ENCODE measurements at places on chromosomes 1 and 21.
A peak's percentile ranks its signal among the peaks of the same experiment; 100 is the strongest.

DNA sequence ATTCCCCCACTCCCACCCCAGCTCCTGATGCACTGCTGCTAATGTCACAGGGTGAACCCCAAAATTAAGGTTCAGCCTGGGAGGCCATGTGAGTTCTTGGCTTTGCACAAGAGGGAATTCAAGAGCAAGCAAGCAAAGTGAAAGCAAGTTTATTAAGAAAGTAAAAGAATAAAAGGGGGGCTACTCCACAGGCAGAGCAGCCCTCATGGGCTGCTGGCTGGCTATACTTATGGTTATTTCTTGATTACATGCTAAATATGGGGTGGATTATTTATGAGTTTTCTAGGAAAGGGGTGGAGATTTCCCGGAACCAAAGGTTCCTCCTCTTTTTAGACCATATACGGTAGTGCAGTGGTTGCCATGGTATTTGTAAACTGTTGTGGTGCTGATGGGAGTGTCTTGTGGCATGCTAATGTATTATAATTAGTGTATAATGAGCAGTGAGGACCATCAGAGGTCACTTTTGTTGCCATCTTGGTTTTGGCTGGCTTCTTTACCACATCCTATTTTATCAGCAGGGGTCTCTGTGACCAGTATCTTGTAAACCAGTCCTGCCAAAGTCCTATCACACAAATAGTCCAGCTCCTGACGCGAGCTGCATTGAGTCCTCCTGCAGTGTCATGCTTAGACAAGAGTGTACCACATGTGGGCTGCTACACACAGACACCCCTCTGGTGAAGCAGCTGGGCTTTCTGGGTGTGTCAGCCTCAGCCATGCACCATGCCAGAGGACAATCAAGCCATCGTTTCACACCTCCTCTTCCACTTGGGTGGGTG is 46.4 kb upstream of the CSF1 start:
- no peak for DNase-seq

- DNase-seq = no peak
Measured at GRCh38 chr1:204357551-204358490, 1.9 kb downstream of the PLEKHA6 start.

DNA sequence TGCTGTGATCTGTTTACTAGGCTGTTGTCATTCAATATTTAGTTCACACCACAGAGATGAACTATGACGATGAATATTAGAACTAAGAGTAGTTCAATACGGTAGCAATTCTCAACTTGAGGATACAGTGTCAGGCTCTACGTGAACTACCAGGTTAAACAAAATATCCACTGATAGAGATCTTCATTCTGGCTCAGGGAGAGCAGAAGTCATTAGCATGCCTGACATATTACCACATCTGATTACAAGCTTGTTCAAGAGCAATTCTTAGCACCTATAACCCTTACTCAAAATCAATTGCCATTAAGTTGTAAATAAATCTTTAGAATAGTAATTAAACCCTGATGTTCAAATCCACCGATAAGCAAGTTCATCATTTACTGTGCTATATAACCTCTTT is 207.2 kb downstream of the CHRM3 start:
- DNase-seq = no peak

GRCh38 chr21:25979845-25980616 is 190.5 kb downstream of the APP start:
- DNase-seq = no peak

GRCh38 chr21:31609081-31609480 is 50.4 kb upstream of the SOD1 start:
- no peak for DNase-seq

- DNase-seq = no peak
Measured at GRCh38 chr1:205726619-205727125, 23.3 kb downstream of the NUCKS1 start.

GRCh38 chr21:44767834-44768831 is 33.5 kb downstream of the UBE2G2 start:
- DNase-seq = no peak

DNA sequence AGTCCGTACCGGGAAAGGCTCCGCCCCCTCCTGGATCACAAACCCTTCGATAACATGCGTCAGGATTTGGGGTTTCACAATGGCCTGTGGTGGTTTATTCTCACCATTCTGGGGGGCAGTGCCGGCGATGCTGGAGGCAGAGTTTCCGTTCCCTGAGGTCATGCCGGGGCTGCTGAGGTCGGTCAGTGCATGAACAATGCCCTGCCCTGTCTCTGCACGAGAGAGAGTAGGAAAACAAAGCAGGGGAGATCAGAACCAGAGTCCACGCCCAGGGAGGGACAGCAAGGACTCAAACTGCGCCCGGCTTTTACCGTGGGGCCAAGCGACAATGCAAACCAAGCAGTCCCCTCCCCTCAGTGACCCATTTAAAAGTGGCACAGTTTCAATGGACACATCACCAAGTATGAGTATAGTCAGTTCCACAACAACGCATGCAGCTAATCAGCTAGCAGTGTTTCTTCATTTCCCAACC is 13.2 kb upstream of the A3GALT2 start:
- no peak for DNase-seq

- DNase-seq = no peak
Measured at GRCh38 chr1:223001653-223002634, 141.1 kb downstream of the TLR5 start.

- DNase-seq = no peak
Measured at GRCh38 chr1:28118640-28119307, 30.4 kb upstream of the EYA3 start.

GRCh38 chr21:16308269-16308668 is 578.5 kb downstream of the USP25 start:
- no peak for DNase-seq

DNA sequence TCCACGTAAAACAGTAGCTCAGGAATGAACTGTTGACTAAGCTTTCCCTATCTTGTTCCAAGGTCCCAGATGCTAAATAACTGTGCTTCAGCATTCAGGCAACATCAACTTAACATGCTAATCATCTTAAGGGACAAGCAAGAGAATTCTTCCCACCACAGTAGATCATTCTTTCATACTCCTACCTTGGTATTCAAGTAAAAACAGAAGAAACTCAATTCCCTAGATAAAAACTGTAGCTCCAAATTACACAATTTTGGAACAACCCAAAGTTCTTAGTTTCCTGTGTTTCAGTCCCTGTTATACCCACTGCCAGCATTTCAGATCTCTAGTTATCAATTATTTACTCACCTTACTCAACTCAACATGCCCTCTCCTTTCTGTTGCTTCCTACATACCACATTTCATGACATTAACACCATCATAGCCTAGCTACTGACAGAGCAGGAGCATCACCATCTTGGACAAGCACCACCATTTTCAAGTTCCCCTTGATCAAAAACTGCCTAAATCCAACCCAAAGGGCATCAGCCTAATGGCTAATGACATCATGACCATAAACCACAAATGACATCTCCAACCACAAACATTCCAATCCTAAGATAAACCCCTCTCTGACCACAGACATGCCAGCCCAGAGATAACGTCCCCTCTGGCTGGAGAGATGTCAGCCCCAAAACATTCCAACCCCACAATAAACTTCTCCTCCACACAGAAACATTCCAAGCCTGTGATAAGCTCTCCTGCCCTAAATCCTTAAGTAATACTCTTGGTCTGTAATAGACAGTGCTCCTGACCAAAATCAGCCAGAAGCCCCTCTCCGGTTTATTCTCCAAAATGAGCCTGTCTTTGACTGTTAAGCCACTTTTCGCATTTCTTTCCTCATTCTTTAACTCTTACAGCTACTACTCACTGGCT is 191.2 kb downstream of the RERE start:
- DNase-seq = peak; percentile 19

- DNase-seq = no peak
Measured at GRCh38 chr21:39084073-39084472, 99.2 kb downstream of the PSMG1 start.

- no peak for DNase-seq
Measured at GRCh38 chr1:175171036-175171913, 21.3 kb downstream of the KIAA0040 start.

DNA sequence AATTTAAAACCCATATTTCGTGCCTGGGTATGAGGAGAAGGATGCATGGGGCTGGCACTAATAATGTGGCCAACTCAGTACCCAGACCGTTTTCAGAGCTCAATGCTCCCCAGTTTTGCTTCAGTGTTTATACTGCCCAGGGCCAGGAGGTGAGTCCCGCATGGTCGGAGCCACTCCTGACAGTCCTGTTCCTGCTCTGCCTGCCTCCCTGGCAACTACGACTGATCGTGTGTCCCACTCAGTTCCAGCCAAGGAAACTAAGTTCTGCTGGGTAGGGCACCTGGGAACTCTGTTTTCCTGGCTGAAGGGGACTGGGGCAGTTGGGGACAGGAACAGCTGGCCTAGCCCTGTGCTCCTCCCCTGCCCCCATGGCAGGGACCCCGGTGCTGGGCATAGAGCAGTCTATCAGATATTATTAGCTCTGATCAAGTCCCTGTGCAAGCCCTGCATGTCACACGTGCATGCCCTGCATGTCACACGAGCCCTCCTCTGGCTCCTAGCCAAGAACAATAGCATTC is 19.2 kb downstream of the S100A7 start:
- no peak for DNase-seq

- DNase-seq = no peak
Measured at GRCh38 chr1:229371624-229372023, 28.8 kb upstream of the CCSAP start.

DNA sequence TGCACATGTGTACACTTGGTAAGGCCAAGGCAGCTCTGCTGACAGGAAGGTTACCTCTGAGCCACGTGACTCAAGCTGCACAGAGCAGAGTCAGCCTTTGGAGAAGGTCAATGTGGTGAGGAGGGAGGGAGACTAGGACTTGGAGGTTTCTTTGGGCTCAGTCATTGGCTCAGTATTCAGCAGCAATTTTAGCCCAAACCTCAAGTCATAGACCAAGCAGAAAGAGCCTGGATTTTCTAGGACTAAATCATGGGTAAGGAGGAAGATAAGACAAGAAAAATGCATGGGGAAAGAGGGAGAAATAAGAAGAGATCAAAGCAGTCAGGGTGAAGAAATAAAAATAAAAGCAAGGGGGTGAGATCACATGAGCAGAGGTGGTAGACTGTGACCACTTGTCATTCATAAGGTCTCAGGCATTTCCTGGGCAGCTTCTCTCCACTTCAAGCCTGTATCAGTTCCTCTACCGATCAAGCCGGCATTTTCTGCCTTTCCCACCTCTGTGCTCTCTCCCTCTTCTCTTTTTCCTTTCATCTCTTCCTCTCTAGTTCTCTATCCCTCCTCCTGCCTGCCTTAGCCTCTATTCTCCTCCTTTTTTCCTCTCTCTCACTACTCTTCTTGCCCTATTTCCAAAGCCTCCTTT is 51.7 kb upstream of the DUSP10 start:
- no peak for DNase-seq

DNA sequence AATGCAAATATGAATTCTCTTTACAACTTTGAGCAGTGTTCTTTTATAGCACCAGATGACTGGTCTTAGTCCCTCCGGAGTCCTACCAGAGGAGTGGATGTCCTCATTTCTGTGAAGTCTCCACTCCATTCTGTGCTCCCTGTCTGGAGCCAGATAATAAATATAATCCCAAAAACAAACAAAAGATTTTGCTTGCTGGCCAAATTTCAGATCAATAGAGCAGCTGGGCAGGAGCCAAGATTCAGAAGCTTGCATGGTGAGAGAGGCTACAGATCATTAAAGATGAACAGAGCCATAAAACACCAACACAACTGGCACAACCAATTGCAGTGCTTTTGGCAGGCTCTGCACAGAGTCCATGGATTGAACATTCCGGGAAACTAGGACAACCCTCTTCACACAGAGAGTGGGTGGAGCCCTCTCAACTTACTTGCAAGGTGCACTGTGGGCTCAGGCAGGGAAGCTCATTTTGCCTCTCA is 231.5 kb upstream of the SNX7 start:
- peak; percentile 17 for DNase-seq

DNA sequence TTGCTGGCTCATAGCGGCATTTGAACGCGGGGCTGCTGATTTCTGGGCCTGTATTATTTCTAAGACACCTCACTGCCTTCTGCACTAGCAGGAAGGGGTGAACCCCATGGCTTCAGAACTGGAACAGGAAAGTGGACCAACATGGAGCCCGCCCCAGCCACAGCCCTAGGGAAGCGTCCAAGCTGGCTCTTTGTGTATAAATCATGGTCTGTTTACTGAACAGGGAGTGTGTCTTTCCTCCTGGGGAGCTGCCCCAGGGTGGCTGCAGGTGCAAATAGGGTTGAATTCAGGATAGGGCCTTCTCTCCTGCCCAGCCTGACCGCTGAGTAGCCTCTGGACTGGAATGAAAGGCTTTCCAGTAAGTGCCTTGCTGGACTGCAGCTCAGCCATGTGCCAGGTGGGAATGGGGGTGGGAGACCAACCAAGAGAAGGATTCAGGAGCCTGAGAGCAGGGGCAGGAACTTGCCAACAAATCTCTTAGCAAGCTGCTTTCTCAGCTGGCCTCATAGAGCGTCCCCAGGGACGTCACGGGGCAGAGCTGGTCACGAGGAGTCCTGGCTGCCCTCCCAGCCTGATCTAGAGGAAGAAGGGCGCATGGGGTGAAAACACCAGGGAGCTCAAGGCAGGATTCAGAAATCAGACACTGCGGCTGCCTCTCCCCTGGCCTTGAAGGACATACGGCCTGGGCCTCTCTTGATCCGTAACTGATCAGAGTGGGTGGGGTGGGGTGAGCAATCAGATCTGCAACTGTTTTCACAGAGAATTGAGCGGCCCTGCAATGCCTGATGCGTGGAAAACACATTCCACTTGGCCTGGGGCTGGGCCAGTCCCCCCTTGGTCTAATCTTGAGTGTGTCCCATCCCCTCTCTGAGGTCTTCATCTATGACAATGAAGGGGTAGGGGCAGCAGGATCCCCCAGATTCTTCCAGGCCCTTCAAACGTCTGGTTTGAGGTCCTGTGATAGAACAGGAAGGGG is 56.5 kb upstream of the SELENON start:
- peak; percentile 22 for DNase-seq

GRCh38 chr1:90579212-90579802 is 137.8 kb downstream of the BARHL2 start:
- peak; percentile 53 for DNase-seq

- no peak for DNase-seq
Measured at GRCh38 chr1:214351551-214352277, 70.8 kb downstream of the SMYD2 start.

DNA sequence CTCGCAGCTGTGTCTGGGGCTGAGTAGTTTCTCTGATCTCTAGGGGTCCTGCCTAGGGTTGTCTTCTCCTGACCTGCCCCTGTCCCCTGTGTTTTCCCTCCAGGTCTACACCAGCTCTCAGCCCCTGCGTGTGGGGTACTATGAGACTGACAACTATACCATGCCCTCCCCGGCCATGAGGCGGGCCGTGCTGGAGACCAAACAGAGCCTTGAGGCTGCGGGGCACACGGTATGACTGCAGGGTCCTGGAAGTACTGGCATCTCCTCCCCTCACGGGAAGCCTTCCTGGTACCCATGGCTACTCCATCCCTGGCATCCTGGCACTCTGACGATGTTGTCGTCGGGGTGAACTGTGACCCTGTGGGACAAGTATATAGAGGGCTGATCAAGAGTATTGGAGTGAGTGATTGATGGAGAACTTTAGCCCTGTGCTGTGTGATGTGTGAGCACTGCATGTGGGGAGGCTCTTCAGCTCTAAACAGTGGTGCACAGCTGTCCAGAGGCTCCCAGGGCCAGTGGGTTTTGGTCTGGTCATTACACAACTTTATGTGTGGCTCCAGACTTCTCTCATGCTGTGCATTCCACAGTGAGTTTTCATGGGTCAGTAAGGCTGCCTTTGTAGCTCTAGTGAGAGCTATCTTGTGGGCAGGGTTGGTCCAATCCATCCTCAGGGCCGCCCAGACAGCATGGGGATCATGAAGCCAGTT is 14.4 kb downstream of the FAAH start:
- DNase-seq = no peak

GRCh38 chr1:31227891-31228568 is 11.7 kb downstream of the NKAIN1 start:
- DNase-seq = no peak
